Stimulated activated CD4-positive, alpha-beta T cell treated with anti-CD3 and anti-CD28 coated beads, Interleukin-12 subunit alpha, Interleukin-12 subunit beta, amount 100 ng/mL, for 24 hours (primary cell): ENCODE measurements at places on chromosomes 3 and 15.
A peak's percentile ranks its signal among the peaks of the same experiment; 100 is the strongest.

- DNase-seq, result no peak
These were observed 56.8 kb upstream of the NANOGP8 start for GRCh38 chr15:35141743-35142471.

DNA sequence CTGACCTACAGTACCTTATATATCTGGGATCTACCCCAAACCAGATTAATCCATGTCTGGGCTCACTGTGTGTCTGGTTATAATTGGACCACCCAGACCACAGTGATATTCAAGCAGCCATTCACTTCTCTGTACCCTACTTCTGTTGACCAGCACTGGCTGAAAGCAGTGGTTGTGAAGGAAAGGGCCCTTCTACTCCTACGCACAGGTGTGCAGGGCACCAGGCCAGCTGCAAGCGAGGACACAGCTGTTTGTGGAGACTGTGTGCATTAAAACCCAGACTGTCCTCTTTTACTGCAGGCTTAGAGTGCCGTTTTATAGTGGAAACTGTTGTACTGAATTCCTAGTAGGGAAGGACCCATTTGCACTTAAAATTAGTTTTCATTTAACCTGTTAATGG, 29.5 kb downstream of the CTDSPL start:
- DNase-seq, result no peak

- no peak for DNase-seq
These were observed 128.5 kb upstream of the RBMS3 start for GRCh38 chr3:29152379-29152778.

DNA sequence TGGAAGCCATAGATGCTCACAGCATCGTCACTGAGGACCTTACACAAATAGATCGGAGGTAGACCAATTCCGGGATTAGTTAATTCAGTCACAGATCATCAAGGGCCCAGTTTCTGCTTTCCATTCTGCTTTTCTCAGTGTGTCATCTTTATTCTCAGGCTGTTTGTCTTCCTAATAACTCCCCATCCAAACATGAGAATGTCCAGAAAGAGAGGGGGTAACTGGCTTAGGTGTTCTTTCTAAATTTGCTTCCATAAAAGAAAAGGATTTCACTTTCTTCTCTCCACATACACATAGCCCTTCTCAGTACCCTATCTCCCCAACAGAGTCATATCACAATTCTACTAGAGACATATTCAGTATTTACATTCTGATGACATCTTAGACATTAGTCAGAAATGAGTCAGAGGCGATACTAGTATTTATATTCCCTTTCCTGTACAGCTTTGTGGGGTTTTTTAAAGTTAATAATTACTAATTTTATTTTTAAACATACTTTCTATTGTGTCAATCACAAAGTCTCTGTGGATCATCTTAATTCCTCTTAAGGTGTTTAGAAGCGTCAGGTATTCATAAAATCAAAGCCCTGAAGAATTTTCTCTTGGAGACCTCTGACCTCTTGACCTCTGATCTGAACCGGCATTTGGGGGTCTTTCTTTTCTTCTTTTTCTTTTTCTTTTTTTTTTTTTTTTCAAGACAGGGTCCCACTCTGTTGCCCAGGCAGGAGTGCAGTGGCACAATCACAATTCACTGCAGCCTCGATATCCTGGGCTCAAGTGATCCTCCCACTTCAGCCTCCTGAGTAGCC, 24.3 kb upstream of the IL12A start:
- no peak for DNase-seq

DNA sequence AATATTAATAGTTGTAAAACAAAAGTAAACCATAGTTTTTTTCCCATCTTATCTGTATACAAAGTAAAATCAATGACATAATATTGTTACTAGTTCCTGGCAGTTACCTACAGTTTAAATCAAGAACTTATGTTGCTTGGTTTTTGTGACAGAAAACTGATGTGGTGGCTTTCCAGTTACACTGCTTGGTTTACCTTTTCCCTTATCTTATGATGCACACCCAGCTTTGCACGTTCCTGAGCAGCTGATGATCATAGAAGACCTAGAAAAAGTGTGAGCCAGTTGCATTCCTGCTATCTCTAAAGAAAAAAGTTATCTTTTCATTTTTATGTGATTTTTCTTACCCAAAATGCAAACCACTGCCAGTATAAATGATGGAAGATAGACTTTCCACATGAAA, 36.4 kb upstream of the LAMP3 start:
- no peak for DNase-seq

DNA sequence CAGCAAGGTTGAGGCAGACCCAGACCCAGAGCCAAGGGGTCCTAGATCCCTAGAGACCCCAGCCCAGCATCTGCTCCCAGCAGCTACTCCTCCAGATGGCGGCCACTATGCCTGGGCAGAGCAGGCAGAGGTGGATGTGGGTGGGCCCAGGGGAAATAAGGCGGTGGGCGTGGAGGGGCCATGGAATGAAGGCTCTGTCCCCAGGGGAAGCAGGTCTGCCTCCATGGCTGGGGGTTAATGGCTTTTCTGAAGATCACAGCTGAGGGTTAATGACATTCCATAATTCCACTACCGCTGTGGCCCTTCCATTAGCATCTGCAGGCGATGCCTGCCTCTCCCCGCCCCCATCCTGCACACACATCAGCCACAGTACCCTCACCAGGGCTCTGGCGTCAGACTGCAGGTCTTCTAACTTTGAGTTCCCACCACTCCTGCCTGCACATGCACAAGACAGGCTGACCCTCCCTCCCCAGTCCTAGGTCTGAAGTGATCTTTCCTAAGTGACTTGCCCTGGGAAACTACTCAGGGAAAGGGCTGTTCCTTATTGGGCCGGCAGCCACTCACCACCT, 41.2 kb downstream of the CCDC33 start:
- DNase-seq, result no peak

DNA sequence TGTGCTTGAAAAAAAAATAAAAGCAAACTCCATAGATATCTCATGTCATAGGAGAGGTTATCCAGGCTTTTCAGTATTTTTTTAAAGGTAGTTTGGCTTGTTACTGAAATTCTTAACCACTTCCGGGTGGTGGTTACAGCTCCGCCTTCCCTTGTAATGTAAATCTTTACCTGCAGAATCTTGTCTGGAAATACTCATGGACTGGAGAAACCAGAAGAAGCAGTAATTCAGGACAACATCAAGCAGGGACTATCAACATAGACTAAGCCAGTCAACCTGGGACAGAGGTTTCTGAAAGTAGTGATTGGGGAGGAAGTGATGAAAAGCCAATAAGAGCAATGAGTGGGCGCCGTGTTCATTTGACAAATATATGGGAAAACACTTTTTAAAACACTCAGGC, 78.9 kb upstream of the SKOR1 start:
- DNase-seq, result no peak

- DNase-seq, result no peak
These were observed 66.8 kb upstream of the ATP11B start for GRCh38 chr3:182726258-182727142.

DNA sequence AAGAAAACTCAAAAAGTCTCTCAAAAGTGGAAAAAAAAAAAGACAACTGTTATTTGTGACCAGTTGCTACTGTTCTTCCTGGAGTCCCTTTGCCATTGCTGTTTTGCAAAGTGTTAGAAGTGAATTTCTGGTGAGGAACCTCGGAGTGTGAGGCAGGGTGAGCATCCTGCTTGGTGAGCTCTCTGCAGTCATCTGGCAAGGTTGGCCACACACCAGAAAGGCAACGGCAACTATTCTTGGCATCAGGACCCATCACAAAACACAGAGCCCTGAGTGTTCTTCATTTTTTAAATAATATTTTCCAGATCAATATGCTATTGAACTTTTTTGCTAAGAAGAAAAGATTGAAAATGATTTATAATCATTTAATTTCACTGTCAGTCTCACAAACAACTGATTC, 60.7 kb downstream of the CGNL1 start:
- no peak for DNase-seq

DNA sequence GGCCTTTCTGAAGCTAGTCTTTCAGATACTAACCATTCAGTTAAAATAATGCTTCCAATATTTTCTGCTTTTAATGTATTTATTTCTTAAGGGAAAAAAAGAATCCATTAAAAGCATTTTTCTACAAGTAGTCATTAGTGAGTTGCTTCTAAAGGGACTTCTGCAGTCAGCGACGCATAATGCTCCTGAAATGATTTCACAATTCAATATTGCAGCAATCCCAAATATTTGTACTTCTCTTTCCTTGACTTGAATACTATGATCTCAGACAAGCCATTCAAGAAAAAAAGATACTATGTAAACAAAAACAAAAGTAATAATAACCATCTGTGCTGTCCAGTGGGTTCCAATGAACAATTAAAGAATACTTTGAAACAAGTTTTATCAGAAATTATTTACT, 681.0 kb downstream of the DIPK2A start:
- no peak for DNase-seq

- no peak for DNase-seq
These were observed 490.2 kb downstream of the IGSF11 start for GRCh38 chr3:118544458-118544857.

DNA sequence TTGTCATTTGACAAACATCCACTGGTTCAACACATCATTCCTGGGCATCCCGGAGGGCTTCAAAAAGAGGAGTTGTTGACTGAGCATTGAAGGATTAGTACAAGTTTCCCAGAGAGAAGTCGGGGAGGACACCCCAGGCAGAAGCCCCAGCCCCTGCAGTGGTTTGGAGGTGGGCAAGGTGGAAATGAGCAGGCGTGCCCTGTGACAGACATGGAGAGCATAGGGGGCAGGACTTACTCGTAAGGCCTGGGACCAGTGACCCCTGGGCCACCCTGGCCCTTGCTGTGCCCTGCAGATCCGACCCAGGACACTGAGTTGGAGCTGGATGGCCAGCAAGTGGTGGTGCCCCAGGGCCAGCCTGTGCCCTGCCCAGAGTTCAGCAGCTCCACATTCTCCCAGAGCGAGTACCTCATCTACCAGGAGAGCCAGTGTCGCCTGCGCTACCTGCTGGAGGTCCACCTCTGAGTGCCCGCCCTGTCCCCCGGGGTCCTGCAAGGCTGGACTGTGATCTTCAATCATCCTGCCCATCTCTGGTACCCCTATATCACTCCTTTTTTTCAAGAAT, 5.9 kb downstream of the PARP3 start:
- DNase-seq, result no peak

- DNase-seq, result peak; percentile 4
These were observed 30.0 kb upstream of the NR2E3 start for GRCh38 chr15:71780115-71780976.

GRCh38 chr3:159865041-159865579, 123.5 kb upstream of the IL12A start:
- DNase-seq, result no peak

GRCh38 chr3:73683706-73684105, 59.0 kb upstream of the PDZRN3 start:
- no peak for DNase-seq

DNA sequence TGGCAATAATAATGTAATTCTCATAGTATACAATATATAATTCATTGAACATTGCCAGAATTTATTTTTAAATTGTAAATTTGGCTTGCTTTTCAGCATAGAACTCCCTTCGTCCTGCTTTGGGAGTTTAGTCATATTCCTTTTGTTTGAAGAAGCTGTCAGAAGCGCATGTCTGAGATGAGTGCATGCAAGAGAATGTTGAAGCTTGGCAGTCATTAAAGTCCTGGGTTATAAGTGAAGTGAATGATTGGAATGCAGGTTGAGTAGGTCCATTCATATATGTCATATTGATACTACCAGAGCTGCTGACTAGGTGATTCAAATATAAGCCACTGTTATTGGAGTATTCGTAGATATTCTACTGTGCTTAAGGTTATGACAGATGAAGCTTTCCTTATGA, 243.6 kb upstream of the MDFIC2 start:
- DNase-seq, result no peak

DNA sequence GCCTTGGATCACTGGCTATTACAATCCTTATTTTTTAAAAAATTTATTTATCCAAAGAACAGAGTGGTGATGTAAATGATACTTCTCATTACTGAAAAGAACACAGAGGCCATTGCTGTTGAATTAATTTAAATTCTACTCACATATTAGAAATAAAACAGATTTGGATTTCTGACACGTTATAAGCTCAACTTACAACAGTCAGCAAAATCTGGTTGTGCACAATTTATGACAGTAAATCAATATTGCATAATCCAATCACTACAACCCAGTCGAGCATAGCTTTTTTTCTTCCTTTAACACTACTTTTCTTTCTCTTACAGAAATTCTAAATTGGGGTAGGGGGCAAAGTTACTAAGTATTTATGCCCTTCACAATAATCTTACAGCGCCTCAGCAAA, 17.3 kb upstream of the HGD start:
- DNase-seq, result no peak

GRCh38 chr3:169118666-169119370, 544.7 kb downstream of the MECOM start:
- no peak for DNase-seq

- no peak for DNase-seq
These were observed 10.3 kb upstream of the CD47 start for GRCh38 chr3:108100906-108101660.

DNA sequence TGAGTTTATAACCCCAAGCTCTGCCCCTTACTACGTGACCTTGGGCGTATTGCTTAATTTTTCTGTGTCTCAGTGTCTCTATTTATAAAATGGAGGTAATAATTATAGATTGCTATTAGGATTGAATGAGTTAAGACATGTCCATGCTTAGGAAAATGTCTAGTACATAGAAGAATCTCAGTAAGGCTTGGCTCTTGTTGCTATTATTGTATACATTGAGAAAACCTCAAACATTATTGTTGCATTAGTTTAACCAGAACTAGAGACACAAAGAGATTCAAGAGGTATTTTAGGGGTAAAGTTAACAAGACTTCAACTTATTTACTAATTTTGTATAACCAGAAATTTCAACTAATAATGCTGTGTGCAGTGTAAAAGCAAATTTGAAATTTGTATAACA, 66.7 kb downstream of the MEF2A start:
- DNase-seq, result no peak

GRCh38 chr3:171189394-171190080, 163.0 kb upstream of the SLC2A2 start:
- DNase-seq, result no peak

GRCh38 chr15:68590721-68591389, 12.1 kb downstream of the CORO2B start:
- DNase-seq, result no peak

DNA sequence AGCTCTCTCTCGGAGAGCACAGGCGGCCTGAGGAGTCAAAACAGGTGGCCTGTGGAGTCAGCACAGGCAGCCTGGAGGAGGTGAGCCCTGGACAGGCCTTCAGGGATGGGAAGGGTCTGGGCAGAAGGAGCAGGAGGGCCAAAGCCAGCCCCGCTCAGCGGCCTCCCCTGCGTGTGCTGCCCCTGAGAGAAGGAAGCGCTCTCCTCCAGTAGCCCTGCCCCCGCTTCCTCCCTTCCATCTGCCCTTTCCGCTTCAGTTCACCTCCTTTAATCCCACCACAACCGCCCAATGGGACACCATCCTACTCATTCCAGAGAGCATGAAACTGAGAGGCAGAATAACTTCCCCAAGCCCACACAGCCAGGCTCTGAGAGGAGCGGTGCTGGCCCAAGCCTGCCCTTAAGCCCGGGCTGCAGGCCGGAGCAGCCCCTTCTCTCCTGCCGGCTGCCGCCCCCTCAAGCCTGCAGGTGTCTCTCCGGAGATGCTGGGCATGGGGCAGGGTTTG, 3.2 kb upstream of the NR2E3 start:
- DNase-seq, result no peak

DNA sequence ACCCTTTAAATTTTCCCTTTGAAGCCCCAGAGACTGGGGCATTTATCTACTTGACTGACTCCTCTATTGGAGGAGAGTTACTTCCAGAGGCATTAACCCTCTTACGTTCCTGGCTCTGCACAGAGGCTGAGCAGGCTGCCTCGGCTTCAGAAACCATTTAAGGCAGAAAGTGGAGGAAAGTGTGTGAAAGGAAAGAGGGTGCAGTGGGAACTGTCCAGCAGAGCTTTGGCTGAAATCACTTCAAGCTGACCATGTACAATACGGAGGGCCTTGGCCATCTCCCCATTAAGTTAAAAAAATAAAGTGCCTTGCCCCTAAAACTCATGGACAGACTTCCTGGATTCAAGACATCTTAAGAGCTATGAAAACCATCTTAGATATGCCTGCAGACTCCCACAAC, 238.7 kb downstream of the SV2B start:
- no peak for DNase-seq
